ENCODE measurements at places on chromosomes 6 and 20.

DNA sequence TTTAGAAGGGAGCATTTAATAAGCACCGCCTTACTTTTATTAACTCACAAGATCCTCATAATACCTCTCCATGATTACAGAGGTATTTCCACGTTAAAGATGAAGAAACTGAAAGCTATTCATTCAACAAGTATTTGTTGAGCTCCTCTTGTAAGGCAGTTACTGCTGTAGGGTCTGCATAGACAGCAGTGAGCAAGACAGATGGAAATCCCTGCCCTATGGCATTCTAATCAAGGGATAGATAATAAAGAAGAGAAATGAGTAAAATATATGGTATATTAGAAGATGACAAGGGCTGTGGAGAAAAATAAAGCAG lies 77.8 kb upstream of the CTNNBL1 start:
- DNase-seq: no peak

GRCh38 chr6:146301764-146302163 lies 241.9 kb upstream of the RAB32 start:
- DNase-seq: no peak

- no peak for DNase-seq
These were observed 45.1 kb downstream of the MTHFD1L start for GRCh38 chr6:150910561-150910960.

- peak; percentile 62 for DNase-seq
These were observed 36.1 kb downstream of the PSMB1 start for GRCh38 chr6:170516783-170517616.

GRCh38 chr6:21590346-21590745 lies 3.2 kb upstream of the SOX4 start:
- no peak for DNase-seq

GRCh38 chr6:29763491-29764289 lies 40.5 kb downstream of the HLA-F start:
- DNase-seq: no peak

DNA sequence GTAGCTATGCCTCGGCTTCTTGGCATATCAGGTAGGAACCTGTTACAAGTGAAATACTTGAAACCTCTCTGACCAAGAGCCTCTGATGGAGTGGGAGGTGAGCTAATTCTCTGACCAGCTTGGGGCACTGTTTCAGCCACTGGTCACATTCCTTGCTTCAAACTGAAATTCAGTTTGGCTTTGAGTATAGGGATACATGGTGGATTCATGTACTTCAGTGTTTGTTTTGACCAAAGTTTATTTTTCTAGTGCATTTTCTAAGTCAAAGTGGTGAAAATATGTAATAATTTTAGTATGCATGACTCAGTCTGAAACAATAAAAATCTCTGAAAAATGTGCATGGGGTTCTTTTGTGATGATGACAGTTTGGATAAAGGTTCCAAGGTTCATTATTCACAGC lies 18.6 kb downstream of the TTPAL start:
- DNase-seq: no peak

DNA sequence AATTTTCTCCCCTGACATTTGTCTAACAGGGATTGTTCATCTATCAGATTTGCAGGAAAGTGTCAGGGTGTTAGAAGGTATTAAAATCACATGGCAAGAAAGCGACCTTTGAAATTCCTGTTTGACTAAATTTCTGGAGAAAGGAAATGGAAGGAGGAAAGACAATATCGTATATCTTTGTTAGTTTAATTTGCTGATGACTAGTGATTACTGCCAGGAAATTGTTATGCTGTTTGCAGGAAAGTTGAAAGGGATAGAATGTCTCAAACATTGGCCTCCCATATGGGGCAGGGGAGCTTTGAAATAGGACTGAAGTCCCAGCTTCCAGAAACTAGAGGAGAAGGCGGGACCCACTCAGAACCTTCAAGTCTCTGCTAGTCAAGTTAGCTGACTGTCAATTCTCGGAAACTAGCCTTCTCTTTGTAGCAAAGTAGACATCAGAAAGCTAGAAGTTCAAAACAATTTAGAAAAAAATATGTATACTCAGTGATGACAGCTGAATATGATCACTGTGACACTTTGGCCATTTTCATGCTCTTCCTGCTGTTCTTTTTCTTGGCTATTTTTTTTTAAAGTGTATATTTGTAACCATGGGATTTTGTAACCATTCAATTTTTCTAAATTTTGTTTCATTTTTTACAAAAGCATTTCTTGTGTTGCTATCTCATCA lies 53.4 kb upstream of the RALGAPA2 start:
- no peak for DNase-seq

- DNase-seq: no peak
These were observed 301.8 kb downstream of the TAF4 start for GRCh38 chr20:61763740-61764400.

DNA sequence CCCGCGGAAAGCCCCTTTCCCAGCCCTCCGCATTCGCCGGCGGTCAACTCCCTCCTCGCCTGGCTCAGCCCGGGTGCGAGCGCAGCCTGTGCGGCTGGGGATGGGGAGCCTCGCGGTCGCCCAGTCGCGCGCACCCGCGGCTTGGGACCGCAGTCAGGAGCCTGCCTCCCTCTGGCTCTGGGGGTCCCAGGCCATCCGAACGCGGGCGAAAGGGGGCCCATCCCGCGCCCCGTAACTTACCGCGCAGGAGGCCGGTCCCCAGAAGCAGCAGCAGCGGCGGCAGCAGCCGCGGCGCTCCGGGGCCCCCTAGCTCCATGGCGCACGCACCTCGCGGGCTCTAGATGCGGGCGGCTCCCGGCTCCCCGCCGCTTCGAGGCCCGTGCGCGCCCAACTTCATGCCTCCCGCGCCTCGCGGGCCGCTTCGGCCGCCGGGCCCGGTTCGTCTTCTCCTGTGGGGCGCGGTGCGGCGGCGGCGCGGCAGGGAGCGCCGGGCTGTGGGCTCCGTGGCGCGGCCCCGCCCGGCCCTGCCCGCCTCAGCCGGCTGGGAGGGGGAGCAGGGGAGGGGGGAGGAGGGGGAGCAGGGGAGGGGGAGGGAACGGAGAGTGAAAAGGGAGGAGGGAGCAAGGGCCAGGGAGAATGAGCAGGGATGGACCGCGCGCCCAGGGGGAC lies at the start of gene CHRNA4:
Gene CHRNA4 (minus strand): TSS at position 500 of the 669 bp plus-strand sequence. CDS start 184 bp downstream, at position 316.
- DNase-seq: peak; percentile 49

- DNase-seq: no peak
These were observed 668.6 kb downstream of the UTRN start for GRCh38 chr6:144953552-144954240.

DNA sequence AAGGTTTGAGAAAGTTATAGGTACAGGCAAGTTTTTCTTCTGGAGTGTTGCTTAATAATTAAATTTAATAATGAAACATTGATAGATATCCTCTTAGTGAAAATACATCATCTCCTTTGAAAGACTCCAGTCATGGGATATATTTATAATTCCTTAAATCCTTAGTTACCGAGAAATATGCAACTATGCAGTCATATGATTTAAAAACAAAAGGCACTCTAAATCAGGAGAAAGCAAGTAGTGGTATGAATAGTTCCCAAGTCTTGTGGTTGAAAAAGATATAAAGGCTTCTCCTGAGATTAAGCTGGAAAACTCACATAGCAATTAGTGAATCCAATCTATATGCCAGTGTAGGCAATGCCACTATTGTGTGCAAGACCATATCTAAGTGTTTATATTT lies 475.4 kb downstream of the EYS start:
- no peak for DNase-seq

DNA sequence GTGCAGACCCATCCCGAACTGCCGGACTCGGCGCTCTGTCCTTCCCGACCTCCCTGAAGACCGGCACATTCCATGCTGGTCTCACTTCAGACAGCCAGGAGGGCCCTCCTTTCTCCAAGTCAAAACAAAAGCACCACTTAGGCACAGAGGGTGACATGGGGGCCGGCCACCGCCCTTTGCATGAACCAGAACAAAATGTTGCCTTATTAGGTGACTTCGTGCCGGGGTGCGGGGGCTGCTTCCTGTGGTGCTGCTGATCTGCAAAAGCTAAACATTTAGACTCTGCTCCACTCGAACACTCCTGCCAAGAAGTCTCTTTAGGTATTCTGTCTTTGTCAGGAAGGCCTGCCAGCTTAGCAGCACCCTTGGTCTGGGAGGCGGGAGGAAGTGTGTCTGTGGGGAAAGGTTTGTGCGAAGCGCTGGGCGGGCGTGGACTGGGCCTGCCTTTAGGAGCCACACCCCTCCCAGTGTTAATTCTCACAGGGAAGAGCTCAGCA lies 133.8 kb downstream of the SMOC2 start:
- no peak for DNase-seq

GRCh38 chr6:50112981-50113857 lies 63.5 kb upstream of the DEFB112 start:
- no peak for DNase-seq

DNA sequence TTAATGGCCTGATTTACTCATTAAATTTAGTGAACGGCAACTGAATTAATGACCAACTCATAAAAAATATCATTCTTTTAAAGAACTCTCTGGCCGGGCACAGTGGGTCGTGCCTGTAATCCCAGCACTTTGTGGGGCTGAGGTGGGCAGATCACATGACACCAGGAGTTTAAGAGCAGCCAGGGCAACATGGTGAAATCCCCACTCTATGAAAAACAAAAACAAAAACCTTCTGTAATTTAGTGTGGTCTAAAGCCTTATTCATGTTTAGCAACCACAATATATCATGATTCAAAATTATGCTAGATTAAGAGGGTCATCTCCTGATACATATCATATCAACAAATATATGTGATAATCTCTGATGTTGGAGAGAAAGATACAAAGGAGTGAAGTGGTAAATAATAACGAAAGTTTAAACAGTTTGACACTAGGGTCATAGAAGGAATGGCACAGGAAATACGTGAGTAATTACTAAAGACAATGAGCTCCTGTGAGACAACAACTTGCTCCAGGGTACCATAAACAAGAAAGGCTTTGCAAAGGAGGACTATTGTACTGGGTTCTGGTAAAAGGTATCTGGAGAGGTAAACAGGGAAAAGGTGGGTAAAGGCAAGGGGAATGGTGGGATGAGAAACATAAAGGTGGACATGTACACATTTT lies 5.7 kb downstream of the ELOVL4 start:
- DNase-seq: no peak

DNA sequence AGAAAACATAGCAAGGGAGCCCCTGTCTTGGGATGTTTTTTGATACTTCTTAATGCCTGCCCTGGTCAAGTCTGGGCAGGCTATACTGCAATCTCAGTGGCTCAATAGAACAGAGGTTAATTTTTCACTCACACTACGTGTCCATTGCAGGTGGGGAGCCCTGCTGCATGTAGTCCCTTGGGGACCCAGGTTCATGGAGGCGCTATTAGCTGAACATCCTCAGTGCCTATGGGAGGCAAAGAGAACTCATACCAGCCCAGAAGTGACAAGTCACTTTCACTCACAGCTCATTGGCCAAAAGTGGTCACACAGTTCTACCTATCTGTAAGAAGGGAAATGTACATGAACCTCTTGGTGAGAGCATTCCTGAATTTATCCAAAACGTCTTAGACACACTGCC lies 23.2 kb downstream of the CGA start:
- no peak for DNase-seq

- no peak for DNase-seq
These were observed 43.7 kb downstream of the NINL start for GRCh38 chr20:25541676-25542075.

DNA sequence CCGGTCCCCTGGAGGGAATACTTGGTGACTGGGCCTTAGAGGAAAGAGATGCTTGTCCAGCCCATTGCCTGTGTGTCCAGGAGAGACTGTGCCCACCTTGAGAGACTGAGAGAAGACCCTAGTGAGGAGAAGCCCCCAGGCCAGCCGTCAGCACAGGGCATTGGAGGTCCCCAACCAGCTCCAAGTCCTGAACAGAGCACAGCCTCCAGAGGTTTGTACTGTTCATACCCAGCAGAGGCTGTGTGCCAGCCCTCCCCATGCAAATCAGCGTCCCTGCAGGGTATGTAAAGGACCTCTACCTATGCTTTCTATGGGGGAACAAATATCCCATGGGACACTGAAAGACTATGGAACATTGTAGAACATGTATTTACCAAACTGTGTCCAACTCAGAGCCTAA lies 8.4 kb downstream of the HLA-E start:
- no peak for DNase-seq

DNA sequence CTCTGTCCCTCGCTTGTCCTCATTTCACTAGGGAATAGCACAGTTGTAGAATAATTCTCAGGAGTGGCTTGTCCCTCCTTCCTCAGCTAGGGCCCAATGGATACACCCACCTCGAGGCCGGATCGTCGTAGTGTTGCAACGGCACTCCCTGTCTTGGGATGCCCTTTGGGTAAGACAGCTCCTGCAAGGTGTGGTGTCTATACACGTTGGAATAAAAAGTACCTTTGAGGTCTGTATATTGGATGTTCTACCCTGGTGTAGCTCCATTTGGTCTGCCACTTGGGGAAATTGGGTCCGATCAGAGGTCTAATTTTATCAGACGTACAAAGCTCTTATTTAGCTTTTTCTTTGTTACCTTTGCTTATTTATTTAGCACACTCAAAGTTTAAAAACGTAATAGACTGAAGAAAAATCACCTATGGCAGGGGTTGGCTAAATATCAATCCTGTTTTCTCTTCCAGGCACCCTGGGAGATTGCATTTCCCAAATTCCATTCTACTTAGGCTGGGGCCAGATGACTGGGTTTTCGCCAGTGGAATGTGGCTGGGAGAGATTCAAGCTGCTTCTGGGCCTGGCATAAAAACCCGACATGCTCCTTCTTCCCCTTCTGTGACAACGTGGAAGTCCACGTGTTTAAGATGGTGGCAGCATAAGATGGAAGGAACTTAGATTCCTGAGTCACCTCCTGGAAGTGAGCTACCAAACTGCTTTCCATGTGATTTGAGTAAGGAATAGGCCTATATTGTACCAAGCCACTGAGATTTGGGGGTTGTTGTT lies 82.3 kb upstream of the CD83 start:
- DNase-seq: no peak

- DNase-seq: no peak
These were observed 35.3 kb upstream of the GFOD1 start for GRCh38 chr6:13522656-13523055.

DNA sequence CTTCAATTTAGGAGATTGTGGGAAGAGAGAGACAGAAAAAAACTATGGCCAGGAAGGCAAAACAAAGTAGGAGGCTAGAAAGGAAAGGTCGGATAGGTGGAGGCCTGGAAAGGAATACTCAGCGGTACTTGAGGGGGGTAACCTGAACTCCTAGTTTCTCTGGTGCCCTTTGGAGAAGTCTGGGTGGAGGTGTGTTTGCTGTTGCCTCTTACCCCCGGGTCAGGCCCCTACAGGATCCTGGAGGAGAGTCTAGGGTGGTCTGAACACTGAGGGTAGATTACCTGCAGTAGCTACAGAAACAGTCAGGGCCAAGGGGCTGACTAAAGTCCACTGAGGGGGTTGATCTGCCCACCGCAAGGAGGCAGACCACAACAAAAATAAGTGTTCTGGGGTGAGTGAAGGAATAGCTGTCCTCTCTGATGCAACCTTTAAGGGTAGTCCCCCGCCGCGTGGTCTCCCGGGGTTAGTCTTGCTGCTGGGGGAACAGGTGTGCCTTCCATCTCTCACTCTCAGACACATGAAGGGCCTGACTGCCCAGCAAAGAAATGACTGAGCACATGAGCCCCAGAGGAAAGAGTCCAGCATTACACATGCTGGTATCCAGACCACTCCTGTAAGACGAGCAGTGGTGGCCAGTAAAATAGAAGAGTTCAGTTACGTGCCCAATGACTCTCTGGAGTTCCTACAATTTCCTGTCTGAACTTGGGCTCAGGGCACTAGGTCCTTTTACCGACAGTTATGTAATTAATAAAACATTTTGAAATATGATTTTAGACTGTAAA lies 59.5 kb downstream of the MTHFD1L start:
- no peak for DNase-seq

Measured in HEK293T (cell line).